ENCODE measurements at places on chromosomes 11 and 22.

DNA sequence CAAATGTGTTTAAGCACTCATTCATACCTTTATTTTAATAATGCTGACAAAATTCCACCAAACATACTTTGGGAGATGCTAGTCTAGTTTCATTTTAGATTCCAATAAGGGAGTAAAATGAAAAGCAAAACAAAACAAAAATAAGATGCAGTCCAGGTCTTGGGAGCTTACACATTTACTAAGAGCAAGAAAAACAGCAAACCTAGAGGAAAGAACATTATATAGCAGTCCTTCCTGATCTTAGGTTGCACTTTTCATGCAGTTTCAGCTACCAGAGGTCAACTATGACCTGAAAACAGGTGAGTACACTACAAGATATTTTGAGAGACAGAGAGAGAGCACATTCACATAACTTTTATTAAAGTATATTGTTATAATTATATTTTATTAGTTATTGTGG lies 1100.9 kb downstream of the DLG2 start:
- no peak for DNase-seq

DNA sequence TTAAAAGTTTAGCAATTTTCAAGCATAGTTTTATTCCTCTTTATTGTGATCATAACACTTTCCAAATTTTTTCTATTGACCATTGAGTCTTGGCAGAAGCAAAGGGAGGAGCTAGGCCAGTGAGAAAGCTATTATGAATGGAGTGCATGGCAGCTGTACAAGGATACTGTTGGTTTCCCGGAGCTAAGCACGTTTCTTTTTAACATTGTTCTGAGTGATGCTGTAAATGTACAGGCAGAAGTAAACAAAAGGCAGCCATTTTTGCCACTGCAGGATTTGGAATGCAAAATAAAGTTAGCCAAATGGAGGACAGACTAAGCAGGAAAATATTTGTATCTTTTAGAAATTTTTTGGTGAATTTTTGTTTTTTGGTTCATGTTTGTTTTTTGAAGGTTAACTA lies 16.2 kb downstream of the CBL start:
- DNase-seq: no peak

DNA sequence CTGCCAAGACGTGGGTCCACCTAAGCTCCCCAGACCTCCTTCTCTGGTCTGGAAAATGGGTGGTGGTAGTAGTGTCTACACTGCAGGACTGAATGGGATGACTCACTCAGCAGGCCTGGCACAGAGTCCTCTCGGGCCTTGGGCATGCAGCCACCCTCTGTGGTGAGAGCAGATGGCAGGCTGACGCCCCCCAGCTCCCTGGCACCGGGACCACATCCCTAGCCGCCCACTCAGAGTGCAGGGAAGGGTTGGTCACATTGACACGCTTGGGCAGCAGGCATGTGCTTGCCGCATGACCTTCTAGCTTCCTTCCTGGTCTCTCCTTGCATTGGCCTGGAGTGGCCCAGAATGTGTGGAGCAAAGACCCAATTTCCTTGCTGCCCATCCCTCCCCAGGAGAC lies 30.7 kb upstream of the PRODH start:
- DNase-seq: no peak

DNA sequence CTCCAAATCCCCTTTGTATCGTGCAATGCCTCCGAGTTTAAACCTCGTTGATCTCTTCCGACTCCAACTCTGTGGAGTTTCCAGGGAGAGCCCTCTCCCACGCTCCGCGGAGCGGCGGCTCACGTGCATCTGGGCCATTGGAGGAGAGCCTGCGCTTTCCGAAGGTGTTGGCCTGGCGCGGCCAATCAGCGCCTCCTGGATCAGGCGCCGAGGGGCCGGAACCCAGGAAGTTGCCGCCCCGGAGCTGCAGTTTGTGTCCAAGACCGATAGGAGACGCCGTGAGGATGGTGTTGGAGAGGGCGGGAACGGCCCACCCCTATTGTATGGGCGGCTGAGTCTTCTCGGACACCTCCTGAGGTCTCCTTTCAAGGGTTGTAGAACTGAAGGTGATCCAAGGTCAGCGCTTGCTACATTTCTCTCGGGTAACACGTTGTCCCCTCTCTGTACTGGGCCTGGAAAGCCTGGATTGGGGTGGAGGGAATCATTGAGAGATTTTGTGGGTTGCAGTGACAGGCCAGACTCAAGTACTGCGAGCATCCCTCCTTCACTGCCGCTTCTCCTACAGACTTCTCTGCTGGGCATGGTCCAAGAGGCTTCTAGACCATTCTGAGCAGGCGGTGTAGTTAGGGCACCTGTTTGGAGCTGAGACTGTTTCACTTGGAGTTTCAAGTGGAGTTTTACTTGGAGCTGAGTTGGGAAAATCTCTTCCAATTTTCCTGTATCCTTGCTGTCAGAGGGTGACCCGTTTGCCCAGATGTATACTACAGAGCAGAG lies 1.7 kb downstream of the ADAMTS15 start:
- no peak for DNase-seq

DNA sequence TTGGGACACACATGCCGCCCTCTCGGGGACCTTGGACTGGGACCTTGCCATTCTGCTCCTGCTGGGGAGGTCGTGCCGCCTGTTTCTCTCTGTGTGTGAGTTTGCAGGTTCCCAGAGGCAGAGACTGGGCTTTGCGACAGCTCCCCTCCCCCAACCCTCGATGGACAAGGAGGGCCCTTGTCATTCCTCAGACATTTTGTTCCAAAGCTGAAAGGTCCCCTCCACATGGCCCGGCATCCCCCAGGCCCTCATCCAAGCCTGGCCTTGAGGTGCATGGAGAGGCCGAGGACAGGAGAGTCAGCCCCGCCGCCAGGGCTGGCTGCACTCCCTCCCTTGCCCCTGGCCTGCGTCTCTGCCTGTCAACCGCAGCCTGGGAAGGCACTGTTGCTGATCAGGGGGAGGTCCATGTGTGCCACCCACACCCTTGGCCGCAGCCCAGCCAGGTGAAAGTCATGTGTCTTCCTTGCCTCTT lies 25.6 kb downstream of the FADS2 start:
- DNase-seq: no peak

DNA sequence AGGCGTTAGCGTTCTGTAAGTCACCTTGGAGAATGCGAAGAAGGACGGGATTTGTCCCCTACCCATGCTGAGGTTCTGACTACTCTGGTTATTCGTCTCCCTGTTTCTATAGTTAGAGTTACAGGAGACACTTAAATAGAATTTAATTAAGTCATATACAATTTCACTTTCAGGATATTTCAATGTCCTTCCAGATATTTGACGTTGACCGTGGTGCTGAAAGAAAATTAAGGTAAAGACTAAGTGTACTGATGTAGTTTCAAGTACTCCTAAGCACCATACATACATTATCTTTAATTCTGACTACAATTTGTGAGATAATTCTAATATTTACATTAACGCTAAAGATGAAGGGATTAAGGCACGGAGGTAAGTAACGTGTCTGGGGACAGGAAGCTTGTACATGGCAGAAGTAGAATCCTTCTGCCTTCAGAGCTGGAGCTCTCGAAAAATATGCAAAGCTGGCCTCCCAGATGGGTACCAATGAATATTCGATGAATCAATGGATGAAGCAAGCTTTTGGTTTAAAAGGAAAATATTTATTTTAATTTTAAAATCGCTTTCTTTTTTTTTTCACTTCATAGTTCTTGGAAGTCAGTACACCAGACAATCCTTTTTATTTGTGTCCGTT lies 539 bp upstream of the SLC36A4 start:
- no peak for DNase-seq

DNA sequence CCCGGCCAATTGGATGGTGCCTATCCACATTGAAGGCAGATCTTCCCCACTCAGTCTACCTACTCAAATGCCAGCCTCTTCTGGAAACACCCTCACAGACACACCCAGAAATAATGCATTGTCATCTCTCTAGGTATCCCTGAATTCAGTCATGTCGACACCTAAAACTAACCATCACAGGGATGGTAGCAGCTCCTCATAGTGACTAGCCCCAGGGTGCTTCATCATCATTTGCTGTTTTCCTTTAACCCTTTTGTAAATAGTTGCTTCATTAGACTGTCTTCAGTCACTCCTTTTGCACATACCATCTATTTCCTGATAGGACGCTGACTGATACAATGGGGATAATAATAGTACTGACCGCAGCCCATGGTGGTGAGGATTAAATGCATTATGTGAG lies 18.8 kb upstream of the AMOTL1 start:
- no peak for DNase-seq

DNA sequence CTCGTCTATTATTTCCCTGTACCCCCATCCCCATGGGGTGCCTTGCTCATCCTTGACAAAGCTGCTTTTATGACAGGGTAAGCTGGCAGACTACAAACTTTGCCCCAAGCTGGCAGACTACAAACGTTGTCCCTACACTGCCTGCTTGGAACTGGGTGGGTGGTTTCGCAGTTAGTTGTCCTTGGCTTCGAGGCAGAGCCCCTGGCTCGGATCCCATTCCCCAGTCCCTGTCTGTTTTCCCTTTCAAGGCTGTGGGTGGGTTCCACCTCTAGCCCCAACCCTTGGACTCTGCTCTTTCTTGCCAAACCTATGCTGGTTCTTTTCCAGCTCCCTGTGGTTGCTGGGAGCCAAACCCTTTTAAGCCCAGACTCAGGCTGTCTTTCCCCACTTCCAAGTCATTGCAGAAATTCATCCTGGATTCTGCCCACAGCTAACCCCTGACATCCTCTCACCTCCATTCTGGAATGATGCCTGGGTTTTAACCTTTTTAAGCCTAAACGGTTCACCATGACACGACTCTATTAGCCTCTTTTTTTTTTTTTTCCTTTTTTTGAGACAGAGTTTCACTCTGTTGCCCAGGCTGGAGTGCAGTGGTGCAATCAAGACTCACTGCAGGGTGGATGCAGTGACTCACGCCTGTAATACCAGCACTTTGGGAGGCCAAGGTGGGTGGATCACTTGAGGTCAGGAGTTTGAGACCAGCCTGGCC lies 9.2 kb upstream of the RBM14 start:
- no peak for DNase-seq

GRCh38 chr11:17687946-17688670 lies 31.3 kb upstream of the MYOD1 start:
- no peak for DNase-seq

DNA sequence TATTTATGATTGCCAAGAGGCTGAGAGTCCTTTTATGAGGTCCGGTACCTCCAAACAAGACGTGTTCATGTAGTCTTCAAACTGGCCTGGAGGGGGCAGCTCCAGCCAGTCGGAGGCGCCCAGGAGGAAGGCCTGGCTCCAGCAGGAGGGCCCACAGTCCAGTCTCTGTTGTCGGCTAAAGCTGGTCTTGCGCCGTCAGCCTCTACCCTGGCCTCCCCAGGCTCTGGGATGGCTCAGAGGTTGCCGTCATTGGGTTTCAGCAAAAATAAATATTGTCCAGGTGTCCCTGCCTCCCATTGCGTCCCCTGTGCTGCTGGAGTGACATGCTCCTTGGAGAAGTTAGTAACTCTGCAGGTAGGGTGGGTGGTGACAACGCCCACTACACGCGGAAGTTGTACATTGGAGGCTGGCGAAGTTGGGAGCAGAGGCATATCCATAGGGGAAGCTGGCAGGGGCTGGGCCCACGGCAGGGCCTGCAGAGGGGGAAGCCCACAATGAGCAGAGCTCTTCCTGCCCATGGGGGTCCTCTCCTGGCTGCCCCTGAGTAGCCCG lies 1.0 kb upstream of the SLC25A1 start:
- DNase-seq: peak; percentile 70

GRCh38 chr22:46655861-46656608 lies 35.8 kb downstream of the GRAMD4 start:
- no peak for DNase-seq

DNA sequence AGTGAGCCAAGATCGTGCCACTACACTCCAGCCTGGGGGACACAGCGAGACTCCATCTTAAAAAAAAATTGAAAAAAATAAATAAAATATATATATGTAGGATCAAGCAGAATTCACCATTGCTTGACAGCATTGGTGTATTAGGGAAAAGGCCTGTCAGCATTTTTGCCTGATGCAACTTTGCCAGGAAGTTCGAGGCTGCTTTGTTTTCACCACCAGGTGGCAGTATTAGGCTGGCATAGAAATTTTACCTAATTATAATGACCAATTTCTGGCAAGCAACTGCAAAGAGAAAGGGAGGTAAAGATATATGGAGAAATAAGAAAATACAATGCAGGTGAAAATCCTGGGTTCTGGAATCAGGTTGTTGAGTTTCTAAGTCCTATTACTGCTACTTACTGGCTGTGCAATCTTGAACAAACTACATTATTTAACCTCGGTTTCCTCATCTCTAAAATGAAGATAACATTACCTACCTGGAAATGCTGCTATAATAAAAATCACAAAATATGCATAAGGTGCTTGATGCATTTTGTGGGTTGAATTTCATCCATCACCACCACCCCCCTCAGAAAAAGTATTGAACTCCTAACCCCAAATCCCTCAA lies 24.7 kb downstream of the LAYN start:
- DNase-seq: peak; percentile 80

DNA sequence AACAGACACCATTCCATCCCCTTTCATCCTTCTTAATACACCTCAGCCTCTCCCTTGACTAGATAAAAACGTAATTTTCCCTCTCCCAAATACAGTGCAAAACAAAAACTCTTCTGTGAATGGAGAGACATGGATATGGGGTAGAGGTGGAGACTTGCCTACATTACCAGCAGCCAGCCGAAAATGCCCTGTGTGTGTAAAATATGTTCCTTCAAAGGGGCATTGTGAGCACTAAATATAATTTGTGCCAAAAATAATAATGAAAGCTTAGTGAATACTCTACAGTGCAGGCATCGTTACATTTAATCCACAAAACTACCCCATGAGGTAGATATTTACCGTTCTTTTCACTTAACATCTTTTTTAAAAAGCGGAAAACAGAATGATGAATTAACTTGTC lies 1.0 kb upstream of the TRIM44 start:
- DNase-seq: no peak

GRCh38 chr11:94329501-94329900 lies 25.1 kb downstream of the IZUMO1R start:
- no peak for DNase-seq

DNA sequence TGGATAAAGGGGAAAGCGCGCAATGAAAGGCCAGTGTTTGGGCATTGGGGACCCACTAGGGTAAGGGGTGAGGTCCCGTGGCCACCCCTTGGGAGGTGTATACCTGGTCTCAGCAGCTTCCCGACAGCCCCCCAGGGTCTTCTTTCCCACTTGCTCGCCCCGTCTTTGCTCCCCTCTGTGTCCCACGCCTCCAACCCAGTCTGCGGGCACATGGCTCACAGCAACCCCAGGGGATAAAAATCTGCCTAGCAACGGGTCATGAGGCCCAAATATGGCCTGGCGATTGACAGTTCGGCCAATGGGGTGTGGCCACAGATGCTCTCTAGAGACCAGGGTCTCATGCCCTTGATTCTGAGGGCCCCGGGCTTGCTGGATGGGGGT lies 41.6 kb downstream of the AHNAK start:
- DNase-seq: no peak

- DNase-seq: no peak
Observed at GRCh38 chr11:115848080-115848479, 343.9 kb upstream of the CADM1 start.

DNA sequence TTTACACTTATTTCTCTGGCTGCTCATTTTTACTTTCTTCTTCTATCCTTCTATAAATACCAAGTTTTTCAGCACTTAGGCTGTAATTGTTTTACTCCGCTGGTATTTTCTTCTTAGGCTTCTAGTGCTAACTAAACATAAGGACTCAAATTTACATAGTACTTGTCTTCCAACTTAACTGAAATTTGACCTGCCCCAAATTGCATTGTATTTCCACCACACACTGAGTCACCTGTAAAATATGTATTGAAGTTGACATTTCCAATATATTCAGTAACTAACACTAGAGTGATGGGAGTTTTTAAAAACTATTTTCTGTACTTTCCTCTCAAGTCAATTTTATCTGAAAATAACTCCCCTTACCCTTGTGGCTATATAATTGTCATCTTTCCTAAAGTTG lies 1794.1 kb upstream of the RAG2 start:
- DNase-seq: no peak

Measured in activated CD8-positive, alpha-beta T cell treated with anti-CD3 and anti-CD28 coated beads for 36 hours (primary cell).